ENCODE measurements at places on chromosomes 7 and 10.
A peak's percentile ranks its signal among the peaks of the same experiment; 100 is the strongest.

DNA sequence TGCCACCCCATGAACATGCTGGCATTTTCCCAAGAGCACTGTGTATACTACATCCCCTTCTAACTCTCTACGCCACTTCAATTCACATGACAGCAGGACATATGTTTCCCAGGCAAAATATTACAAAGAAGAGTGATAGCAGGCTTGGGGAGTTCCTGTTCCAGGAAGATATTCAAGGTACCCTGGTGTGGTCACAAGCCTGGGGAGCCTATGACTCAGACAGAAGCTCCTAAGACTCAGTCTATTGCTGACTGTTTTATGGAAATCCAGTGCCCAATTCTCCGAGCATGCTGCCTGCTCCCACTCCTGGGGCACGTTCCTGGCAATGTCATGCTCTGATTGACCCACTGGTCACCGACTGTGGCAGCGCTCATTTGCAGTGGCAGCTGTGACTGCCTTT lies 23.5 kb upstream of the ABLIM1 start:
- no peak for DNase-seq

GRCh38 chr7:77258593-77258992 lies 59.0 kb upstream of the FGL2 start:
- DNase-seq = no peak

DNA sequence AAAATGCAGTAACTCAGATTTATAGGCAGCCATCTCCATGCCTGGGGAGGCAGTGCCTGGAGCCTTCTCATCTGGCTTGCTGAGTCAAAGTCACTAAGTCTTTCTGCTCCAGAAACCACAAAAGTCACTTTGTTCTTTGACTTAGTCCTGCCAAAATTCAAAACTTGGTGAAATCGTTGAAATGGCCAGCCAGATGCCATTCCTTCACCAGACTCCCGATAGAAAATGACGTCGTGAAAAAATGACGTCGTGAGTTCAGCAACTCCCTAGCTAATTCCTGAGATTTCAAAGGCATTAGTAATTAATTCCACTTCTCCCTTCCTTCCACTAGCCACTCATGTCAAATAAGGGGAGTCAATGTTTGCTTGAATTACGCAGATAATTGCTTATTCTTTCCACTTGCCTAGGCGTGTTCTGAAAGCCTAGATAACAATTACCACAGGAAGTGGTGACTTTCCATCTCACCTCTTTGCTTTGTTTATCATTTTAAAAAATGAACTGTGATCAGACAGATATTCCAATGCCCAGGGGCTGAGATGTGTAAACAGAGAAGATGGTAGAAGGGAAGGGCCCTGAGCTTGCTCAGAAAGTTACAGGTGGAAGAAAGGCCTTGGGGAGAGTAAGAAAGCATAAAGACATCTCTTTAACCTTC lies 48.5 kb upstream of the OSBPL3 start:
- DNase-seq = peak; percentile 32

DNA sequence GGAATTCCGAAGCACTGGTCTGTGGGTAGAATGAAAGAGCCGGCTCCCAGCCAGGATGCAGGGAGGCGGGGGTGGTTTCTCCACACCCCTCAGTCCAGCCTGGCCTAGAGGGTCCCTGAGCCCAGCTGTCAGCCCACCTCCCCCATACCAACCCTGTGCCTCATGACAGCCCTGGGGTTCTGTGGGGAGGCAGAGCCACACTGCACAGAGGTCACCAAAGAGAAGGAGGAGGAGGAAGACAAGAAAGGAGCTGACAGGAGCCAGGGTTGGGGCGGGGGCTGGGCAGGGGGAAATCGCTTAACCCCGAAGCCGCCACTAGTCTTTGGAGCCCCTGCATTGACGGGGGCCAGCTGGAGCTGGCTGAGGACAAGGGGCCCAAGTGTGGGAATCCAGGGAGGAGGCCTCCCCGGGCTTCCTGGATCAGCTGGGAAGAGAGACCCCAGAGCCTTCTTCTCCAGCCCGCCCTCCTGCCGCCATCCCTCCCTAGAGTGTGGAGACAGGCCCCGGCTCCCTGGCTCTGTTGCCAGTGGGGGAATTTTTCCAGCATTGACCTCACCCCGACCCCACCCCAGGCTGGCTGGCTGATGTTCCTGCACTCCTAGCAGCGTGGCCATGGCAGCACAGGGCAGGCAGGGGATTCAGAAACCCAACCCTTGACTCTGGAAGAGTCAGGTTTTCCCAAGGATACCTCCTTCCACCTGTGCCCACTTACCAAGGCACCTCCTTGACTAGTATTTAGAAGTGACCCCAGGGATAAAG lies 32.5 kb downstream of the KAZALD1 start:
- no peak for DNase-seq

DNA sequence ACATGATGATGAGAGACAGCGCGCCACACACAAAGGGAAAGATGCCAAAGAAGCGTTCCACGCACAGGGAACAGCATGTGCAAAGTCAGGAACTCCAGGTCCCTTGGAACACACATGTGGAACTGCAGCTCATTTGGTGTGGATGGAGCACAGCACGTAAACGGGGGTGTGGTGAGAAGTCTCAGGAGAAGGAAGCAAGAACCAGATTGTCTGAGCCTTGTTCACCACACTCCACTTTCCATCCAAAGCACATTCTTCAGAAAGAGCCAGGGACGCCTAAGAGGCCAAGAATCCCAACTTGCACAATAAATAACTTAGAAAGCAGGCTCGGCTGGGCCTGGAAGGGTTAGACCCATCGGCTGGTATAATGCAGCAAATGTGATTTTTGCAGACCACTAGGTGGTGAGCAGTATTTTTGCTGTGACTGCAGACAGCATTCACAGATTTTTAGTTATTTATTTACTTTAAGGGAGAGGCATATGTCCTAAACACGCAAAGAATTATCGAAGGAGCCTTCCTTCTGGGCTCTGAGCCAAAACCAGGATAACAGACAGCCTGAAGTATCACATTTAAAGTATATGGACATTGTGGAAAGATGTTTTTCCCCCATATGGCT lies 27.9 kb upstream of the ASCC1 start:
- no peak for DNase-seq

GRCh38 chr7:82019551-82020475 lies 250.0 kb upstream of the HGF start:
- DNase-seq = no peak

- no peak for DNase-seq
Observed at GRCh38 chr10:7306147-7306546, 104.7 kb downstream of the SFMBT2 start.

- DNase-seq = peak; percentile 66
Observed at GRCh38 chr7:134669845-134670373, 23.3 kb downstream of the BPGM start.

DNA sequence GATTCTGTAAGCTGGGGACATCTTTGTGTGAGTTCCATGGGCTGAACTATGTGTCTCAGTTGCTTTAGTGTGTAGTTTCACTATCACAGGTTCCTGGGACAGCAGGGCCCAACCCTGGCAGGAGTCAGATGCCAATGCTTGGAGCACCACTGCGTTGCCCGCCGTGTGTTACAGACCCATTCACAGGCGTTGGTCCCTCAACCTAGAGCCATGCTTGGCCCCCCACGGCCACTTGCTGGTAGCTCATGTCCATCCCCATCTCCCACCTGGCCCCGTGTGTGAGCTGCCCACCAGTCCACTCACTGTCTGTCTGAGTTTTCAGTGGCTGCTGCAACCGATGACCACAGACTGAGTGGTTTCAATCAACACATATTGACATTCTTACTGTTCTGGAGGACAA lies 546.9 kb downstream of the TCERG1L start:
- no peak for DNase-seq

DNA sequence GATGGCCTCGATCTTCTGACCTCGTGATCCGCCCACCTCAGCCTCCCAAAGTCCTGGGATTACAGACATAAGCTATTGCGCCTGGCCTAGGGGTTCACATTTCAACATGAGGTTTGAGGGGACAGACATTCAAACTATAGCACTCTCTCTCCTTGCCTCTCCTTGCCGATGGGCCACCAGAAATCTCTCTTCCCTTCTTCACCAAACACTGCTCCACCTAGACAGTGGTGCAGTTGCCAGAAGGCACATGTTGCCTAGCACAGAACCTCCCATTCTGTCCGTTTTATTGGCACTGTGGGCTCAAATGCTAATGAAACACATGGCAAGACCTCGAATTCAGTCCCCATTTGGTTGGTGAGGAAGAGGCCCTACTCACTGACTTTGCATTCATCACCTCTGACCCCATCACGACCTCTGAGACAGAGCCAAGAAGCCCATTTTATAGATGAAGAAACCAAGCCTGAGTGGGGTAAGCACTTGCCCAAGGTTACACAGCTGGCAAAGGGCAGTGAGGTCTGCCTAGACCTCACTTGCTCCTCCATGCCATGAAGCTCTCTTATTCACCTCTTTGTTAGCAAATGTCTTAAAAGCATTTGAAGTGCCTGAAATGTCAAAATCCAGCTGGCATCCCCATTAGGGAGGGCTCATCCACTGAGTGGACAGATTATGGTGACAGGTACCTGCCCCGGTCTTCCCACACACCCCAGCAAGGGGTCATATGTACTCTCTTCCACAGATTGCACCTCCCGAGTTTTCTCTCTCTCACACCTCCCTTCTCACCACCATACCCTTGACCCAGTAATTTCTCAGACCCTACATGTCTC lies 34.0 kb downstream of the GPRIN2 start:
- DNase-seq = peak; percentile 19

DNA sequence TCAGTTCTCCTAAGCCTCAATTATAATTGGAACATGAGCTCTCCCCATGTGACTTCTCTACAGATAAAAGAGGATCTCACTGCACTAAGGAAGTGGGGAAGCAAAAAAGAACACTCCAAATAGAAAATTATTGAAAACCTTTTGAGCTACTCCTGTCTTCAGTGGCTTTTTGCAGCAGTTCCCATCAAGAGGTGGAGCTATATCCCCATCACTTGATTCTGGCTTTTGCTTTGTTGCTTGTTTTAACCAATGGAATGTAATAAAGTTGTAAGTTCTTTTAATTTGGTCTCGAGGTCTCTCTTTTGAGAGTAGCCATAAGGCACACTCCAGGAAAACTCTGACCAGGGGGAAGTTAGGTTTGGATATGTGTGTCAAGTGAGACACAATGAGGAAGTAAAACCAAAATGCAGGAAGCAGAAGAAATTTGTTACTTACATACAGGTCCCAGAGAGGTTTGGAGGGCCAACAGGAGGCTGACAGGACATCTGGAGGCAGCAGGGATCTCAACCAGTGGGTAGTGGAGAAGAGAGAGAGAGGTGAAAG lies 569.4 kb downstream of the HTR7 start:
- DNase-seq = no peak

DNA sequence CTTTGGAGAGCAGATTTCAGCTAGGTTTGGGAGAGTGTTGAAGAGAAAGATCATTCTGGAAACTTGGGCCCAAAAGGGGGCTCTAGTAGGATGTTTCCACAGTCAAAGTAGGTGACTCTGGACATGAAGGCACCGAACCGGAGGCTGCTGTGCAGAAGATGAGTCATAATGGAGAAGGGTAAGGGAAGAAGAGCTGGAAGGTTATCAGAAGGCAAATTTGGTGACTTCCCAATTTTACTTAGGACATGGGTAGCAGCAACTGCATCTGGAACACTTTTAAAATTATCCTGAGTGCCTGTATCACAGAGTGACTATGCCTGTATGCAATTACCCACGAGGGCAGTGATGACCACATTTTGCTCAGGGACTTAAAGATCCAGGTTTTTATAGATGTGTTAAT lies 38.8 kb downstream of the PIK3AP1 start:
- no peak for DNase-seq

- DNase-seq = peak; percentile 91
Observed at GRCh38 chr10:133308421-133309099, at the start of the genes TUBGCP2 and ZNF511. Gene TUBGCP2 (minus strand): TSS chr10:133308872. CDS start chr10:133302941, 5,931 bp downstream. Gene ZNF511 (plus strand): TSS chr10:133308914. CDS start chr10:133308944, 30 bp downstream.

DNA sequence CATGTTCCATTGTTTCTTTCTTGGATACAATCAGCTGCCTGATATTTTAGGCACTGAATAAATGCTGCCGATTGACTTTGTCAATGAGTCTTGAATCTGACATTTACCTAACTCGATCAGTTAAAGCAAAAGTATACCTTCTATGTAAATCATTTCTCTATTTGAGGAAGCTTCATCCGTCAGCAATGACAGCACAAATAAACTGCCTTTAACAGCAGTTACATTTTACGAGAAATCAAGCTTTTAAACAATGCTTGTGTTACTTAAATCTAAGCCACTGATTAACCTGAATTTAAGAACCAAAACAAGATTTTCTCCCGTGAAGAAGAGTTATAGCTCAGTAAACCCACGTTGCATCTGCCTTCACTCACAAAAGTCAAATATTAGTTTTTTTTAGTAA lies 71.3 kb downstream of the CUL1 start:
- no peak for DNase-seq

DNA sequence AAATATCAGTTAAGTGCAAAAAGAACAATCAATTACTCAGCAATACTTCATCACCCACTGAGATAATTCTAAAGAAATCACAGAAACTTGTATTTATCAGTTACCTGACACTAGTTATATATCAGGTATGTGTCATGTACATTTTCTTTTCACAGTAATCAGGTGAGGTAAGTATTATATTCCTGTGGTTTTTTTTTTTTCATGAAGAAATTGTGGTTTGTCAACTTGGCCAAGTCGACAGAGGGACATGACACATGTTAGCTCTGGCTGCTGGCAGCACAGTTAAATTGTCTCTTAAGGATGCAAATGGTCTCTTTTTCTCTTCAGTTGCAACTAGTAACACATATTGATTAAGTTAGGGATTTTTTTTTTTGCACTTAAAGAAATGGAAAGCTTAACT lies 13.7 kb upstream of the GPR141 start:
- no peak for DNase-seq
